ENCODE measurements at places on chromosomes 3 and 15. TPM values are rescaled to one million over a fixed set of nuclear protein-coding genes. Genes with fewer than 3 reads are reported as not detected.
A peak's percentile ranks its signal among the peaks of the same experiment; 100 is the strongest.

GRCh38 chr15:46496491-46497115 lies 861.8 kb downstream of the SQOR start:
- no peak overlapping the region for H3K4me3 ChIP-seq
- no peaks in the 10 kb centered on the region for H3K4me1 ChIP-seq
- no peak for DNase-seq
- no peaks in the 10 kb centered on the region for H3K27me3 ChIP-seq

- no peaks in the 10 kb centered on the region for H3K27me3 ChIP-seq
- H3K4me1 ChIP-seq = peaks cover 12% of the 10 kb centered on the region
- no peak overlapping the region for H3K4me3 ChIP-seq
- DNase-seq = peak; percentile 65
- H3K36me3 ChIP-seq = peaks cover 2% of the 10 kb centered on the region
- peak overlapping the region; percentile 44 for H3K27ac ChIP-seq
Measured at GRCh38 chr3:183306798-183307671, 54.0 kb downstream of the B3GNT5 start.

DNA sequence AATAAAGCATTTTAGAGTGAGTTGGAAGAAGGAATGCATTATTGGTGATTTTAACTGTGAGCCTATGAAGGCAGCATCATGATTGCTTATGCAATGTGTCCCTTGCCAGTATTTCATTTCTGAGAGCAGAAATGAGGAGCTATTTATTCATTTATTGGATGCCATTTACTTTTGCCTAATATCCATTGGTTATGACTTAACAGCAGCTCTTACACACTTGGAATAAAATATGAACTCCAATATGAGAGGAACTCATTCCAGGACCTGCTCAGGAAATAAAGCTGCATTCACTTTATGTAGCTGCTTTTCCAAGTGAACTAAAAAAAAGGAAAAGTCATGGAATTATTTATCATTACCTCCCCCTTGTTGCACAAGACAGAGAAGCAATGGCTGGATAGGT lies 280.1 kb downstream of the LRTM1 start:
- no peak for DNase-seq
- H3K36me3 ChIP-seq = no peaks in the 10 kb centered on the region
- H3K4me1 ChIP-seq = no peaks in the 10 kb centered on the region
- no peak overlapping the region for H3K27ac ChIP-seq

The ANKDD1A gene
- total RNA-seq = 6.6 TPM

The RBPMS2 gene
- 0.12 TPM for total RNA-seq

- peaks cover 34% of the 10 kb centered on the region for H3K27me3 ChIP-seq
- no peaks in the 10 kb centered on the region for H3K36me3 ChIP-seq
- DNase-seq = no peak
- H3K4me1 ChIP-seq = peaks cover 15% of the 10 kb centered on the region
- H3K27ac ChIP-seq = no peak overlapping the region
Measured at GRCh38 chr3:32821686-32822296, 4.0 kb downstream of the TRIM71 start.

GRCh38 chr3:136959599-136959998 lies 1.8 kb downstream of the IL20RB start:
- no peaks in the 10 kb centered on the region for H3K27me3 ChIP-seq
- peaks cover 7% of the 10 kb centered on the region for H3K4me1 ChIP-seq
- no peaks in the 10 kb centered on the region for H3K36me3 ChIP-seq

GRCh38 chr3:193660698-193661411 lies 67.8 kb downstream of the OPA1 start:
- DNase-seq = no peak
- no peak overlapping the region for H3K4me3 ChIP-seq
- peaks cover 29% of the 10 kb centered on the region for H3K36me3 ChIP-seq
- H3K4me1 ChIP-seq = no peaks in the 10 kb centered on the region
- no peak overlapping the region for H3K27ac ChIP-seq

DNA sequence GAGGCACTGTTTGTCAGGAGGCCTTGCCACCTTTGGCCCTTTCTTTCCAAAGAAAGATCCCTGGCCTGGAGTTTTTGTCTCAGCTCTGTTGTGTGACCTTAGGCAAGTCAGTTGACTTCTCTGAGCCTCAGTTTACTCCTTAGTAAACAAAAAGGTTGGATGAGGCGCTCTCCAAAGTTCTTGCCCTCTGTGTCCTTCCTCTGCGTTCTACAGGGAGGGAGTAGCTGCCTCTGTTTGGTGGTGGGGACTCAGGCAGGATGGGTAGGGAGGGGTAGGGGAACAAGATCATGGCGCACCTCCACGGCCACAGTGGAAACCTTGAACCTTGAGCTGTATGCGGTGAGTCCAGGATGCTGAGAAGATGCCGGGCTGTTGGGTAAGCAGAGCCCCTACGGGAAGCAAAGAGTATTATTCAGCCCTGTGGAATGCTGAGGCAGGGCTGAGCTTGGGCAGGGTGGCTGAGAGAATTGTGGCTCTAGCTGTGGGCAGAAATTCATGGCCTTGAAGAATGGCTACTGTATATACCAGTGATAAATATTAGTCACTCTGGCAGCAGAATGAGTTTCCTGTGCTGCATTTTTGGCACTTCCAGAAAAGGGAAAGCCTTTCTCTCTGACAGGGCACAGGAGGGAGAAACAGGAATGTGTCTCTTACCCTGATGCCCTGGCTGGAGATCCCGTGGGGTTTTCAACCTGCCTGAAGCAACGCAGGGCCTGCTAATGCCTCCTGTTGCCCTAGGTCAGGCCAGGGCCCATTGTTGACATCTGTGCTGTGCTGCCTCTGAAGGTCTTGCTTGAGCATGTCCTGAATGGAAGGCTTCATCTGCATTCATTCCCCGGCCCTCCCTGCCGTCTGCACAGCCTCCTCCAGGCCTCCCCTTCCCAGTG lies 39.9 kb downstream of the SMAD3 start:
- H3K36me3 ChIP-seq = peaks cover 13% of the 10 kb centered on the region
- H3K27ac ChIP-seq = peak overlapping the region; percentile 78
- no peaks in the 10 kb centered on the region for H3K27me3 ChIP-seq
- H3K4me1 ChIP-seq = peaks cover 25% of the 10 kb centered on the region
- no peak overlapping the region for H3K4me3 ChIP-seq

DNA sequence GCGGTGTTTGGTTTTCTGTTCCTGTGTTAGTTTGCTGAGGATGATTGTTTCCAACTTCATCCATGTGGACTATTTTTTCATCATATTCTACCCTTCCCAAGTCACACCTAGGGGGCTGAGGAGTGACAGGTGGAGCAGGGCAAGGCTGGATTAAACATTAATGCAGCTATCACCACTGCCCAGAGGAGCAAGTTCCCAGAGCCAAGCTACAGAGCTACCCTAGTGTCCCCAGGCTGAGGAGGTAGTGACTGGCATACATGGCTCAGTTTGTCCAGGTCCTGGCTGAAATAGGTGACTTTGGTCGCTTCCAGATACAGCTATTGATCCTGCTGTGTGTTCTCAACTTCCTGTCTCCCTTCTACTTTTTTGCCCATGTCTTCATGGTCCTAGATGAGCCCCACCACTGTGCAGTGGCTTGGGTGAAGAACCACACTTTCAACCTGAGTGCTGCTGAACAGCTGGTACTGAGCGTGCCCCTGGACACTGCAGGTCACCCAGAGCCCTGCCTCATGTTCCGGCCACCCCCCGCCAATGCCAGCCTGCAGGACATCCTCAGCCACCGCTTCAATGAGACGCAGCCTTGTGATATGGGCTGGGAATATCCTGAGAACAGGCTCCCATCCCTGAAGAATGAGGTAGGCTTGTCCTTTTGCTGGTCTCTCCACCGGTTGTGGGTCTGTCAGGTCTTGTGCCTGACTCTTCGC lies at the start of gene SLC22A13:
TSS of gene SLC22A13 (plus strand) at position 209 of the 704 bp plus-strand sequence. CDS start at position 258, 49 bp downstream.
- H3K4me1 ChIP-seq = peaks cover 12% of the 10 kb centered on the region
- H3K27me3 ChIP-seq = no peaks in the 10 kb centered on the region
- H3K27ac ChIP-seq = no peak within 1 kb of the TSS
- H3K36me3 ChIP-seq = no peaks in the 10 kb centered on the region
- H3K4me3 ChIP-seq = no peak within 1 kb of the TSS
- no peak for DNase-seq

DNA sequence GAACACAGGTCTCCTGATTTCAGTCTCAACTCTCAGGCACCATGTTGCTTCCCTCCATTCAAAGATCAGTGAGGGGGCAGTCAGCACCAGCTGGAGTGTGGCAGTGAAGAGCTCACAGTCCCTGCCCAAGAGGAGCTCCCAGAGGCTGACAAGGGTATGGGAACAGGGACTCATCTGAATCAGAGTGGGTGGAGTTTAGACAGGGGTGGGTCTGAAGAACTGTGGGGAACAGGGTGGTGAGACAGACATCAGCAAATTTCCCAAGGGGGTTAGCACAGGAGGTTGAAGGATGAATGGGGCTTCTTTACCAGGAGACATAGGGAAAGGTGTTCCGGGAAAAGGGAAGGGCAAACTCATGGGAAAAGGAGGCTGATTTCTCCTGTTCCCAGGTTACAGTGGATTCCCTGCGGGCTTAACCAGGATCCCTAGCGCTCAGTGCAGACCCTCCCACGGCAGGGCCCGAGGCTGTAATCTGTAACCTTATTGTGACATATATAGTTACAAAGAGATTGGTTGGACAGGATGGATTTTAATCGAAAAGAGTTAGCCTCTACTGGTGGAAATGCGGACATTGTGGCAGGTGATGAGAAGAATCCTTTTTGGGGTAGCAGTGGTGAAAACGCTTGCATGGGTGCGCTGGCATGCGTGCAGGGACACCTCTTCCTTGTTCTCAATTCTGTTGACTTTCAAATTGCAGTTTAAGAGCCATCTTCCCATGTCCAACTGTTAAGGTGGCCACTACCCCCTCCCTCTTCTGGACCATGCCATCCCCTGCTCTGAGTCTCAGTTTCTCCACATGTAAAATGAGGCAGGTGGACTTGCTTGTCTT lies 160.3 kb downstream of the SMAD6 start:
- no peak overlapping the region for H3K4me3 ChIP-seq
- H3K36me3 ChIP-seq = no peaks in the 10 kb centered on the region
- H3K4me1 ChIP-seq = no peaks in the 10 kb centered on the region
- H3K27ac ChIP-seq = no peak overlapping the region

The RASGRP1 gene
- total RNA-seq = 174 TPM

DNA sequence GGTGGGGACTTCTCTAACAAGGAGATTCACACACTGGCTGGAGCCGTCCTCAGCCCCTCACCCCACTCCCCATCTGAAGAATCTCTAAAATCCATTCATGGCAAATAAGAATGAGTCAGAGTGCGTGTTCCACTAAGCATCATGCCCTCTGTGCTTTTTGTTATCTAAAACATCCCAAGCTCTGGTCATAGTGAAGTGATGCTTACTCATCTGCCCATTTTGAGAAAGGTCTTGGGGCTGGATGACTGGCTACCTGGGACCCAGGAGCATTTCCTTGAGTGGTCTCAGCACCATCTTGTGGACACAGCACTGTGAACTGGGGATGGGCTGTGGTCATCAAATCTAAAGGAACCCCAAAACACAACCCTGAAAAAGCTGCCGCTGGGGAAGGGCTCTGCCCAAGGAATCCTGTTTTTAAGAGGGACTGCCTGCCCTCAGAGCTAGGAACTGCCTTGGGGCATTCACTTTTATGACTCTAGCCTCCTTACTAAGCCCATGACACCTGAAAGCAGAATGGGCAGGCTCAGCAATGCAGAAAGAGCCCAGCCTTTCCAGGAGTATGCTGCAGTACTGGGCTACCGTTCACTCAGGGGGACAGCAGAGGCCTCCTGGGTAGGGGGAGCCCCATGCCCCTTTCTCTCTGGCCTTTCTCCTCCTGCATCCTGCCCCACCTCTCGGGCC lies 53.5 kb downstream of the ZBTB38 start:
- H3K27me3 ChIP-seq = no peaks in the 10 kb centered on the region
- peaks cover 49% of the 10 kb centered on the region for H3K36me3 ChIP-seq
- no peak overlapping the region for H3K27ac ChIP-seq

DNA sequence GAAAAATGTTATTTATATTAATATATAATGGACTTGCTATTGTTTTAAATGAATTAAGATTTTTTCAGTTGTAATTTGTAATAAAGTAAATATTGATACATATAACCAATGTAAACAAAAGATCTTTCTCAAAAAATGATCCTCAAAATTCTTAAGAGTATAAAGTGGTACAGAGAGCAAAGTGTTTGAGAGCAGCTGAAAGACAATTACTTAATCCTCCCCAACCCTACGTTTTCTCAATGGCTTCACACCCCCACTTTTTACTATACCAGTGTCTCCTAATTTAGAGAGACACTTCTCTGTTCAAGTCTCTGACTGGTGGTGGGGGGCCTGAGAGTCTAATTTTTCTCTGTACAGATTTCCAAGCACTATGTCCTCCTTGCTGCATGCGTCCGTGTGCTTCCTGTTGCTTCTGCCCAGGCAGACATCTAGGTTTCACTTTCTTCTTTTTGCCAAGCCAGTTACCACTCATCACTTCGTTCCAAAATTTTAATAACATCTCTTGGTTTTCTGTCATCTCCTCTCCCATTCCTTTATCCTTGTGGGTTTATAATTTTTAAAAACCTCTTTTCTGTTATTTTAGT lies 276.3 kb upstream of the DNAJC19 start:
- H3K4me1 ChIP-seq = no peaks in the 10 kb centered on the region
- DNase-seq = no peak
- no peak overlapping the region for H3K27ac ChIP-seq

- H3K27me3 ChIP-seq = no peaks in the 10 kb centered on the region
- no peaks in the 10 kb centered on the region for H3K36me3 ChIP-seq
- no peak overlapping the region for H3K27ac ChIP-seq
- no peak overlapping the region for H3K4me3 ChIP-seq
- H3K4me1 ChIP-seq = peaks cover 3% of the 10 kb centered on the region
Measured at GRCh38 chr3:189167027-189167766, 4.6 kb upstream of the TPRG1 start.

DNA sequence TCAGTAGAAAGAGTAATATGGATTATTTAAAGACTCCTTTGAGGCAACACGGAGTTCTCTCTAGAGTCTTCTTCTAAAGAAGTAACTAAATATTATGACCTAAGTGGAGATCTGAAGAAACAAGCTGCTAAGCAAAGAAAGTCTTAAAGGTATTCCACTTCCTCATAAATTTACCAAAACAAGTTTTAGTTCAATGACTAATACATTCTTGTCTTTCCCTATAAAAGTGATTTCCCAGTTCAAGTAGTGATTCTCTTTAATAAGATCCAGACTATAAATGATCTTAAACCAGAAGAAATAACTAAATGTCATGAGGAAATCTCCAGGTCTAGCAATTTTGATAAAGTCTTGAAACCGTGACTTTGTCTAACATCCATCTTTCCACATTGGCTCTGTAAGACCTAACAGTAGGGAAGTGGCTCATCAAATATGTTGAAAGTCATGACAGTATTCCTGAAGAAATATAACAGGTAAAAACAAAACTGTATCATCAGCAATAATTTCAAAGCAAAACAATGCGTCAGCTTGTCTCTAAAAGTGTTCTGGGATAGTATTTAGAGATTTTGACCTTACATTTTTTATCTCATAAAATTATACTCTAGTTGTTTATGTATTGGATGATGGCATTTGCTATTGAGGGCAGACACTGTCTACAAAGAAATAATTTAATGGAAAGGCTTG lies 51.8 kb upstream of the NEDD4 start:
- H3K36me3 ChIP-seq = peaks cover 5% of the 10 kb centered on the region
- H3K4me1 ChIP-seq = peaks cover 35% of the 10 kb centered on the region
- no peak for DNase-seq

The CILP gene
- 0.05 TPM for total RNA-seq

The MED12L gene
- 1.5 TPM for total RNA-seq

The CD200 gene
- 34.2 TPM for total RNA-seq

GRCh38 chr15:53472883-53473282 lies 286.6 kb downstream of the WDR72 start:
- no peaks in the 10 kb centered on the region for H3K4me1 ChIP-seq
- no peak overlapping the region for H3K4me3 ChIP-seq
- DNase-seq = no peak
- H3K36me3 ChIP-seq = no peaks in the 10 kb centered on the region
- no peak overlapping the region for H3K27ac ChIP-seq

All from activated CD4-positive, alpha-beta memory T cell treated with anti-CD3 and anti-CD28 coated beads for 36 hours (primary cell).